GM12878 (cell line): ENCODE measurements at places on chromosomes 4 and X. TPM values are rescaled to one million over a fixed set of nuclear protein-coding genes. Genes with fewer than 3 reads are reported as not detected.

PLS3 gene
- total RNA-seq, result 161 and 164 TPM in 2 replicates

GRCh38 chrX:148501386-148502066 lies 1.1 kb downstream of the AFF2 start:
- no peak for DNase-seq

DNA sequence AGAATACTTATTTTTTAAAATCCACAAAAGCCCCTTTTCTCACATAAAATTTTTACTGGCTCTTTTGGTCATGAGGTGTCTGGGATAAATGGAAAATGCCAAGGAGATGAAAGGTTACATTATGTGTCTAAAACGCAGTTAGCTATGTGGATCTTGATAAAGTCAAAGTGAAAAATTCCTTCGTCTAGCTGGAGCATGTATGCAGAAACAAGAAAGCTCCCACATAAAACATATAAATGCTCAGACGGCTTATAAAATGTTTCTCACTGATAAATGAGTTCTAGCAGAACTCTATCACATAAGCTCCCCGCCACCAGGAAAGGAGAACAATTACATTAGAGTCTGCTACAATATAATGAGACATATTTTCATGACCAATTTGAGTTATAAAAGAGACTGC lies 83.8 kb downstream of the TBC1D9 start:
- DNase-seq, result no peak

DNA sequence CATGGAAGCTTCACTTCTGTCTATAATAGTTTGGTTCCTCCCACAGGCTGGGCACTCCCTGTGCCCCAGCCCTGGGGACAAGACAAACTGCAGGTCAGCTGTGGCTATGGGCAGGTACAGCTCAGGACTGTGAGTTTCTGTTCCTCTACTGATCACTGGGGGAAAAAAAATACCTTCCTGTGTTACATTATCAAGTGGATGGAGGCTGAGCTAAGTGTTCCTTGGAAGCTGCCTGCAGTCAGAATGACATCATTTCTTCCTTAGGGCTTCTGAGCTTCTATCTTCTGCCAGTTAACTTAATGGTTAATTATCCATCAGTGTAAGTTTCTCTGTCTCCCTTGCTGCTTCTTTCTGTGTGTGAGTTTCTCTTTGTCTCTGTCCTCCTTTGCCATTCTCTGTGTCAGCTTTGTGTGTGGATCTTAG lies 4.6 kb downstream of the RAB33A start:
- DNase-seq, result peak; percentile 63

TEX13C gene
- total RNA-seq, result not detected in 2 replicates

DNA sequence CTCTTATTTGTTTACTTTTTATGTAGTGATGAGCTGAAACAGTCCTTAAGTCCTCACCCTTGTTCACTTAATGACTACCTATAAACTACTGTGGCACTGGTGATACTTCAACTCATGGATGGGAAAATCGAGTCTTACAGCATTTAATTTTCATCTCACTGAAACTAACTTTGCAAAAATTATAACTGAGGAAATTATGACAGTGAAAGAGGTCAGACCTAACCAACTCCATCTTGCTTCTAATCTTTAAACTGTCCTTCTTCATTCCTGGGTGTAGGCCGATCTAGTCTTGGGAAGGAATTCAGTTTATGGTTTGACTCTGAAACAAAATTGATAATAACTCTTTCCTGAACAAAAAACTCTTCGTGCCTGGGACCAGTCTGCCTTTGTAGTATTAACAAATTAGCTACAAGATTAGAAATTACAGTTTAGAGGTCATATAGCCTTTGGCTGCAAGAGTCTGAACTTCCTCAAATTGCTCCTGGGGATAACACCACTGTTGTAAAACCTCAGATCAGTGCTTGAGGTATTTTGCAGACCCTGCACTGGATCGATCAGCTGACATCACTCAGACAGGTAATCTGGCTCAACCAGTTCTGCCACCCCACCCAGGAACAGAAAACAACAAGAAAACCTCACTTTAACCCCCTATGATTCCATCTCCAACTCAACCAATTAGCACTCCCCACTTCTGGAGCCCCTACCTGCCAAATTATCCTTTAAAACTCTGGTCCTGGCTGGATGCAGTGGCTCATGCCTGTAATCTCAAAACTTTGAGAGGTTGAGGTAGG lies 995.7 kb upstream of the PRKX start:
- DNase-seq, result no peak

RAB33B gene
- 6.0 and 6.1 TPM in 2 replicates for total RNA-seq

NALF2 gene
- not detected in 2 replicates for total RNA-seq

- DNase-seq, result no peak
Measured at GRCh38 chrX:109840585-109840984, 107.5 kb upstream of the ACSL4 start.

- no peak for DNase-seq
Measured at GRCh38 chr4:107693132-107693531, 26.9 kb downstream of the PAPSS1 start.

- DNase-seq, result no peak
Measured at GRCh38 chr4:171847751-171848150, 34.5 kb downstream of the GALNTL6 start.

GRCh38 chrX:53073115-53073586 lies 9.0 kb upstream of the TSPYL2 start:
- DNase-seq, result no peak

GRCh38 chr4:180285796-180286195 lies 1957.4 kb upstream of the TENM3 start:
- peak; percentile 34 for DNase-seq

ART3 gene
- 0.13 TPM in 1 of 2 replicates, not detected in the other for total RNA-seq

HSFX4 gene
- not detected in 2 replicates for total RNA-seq

- no peak for DNase-seq
Measured at GRCh38 chr4:680091-680490, 5.7 kb downstream of the MYL5 start.

GRCh38 chr4:141587897-141588296 lies 48.5 kb upstream of the IL15 start:
- DNase-seq, result no peak

DNA sequence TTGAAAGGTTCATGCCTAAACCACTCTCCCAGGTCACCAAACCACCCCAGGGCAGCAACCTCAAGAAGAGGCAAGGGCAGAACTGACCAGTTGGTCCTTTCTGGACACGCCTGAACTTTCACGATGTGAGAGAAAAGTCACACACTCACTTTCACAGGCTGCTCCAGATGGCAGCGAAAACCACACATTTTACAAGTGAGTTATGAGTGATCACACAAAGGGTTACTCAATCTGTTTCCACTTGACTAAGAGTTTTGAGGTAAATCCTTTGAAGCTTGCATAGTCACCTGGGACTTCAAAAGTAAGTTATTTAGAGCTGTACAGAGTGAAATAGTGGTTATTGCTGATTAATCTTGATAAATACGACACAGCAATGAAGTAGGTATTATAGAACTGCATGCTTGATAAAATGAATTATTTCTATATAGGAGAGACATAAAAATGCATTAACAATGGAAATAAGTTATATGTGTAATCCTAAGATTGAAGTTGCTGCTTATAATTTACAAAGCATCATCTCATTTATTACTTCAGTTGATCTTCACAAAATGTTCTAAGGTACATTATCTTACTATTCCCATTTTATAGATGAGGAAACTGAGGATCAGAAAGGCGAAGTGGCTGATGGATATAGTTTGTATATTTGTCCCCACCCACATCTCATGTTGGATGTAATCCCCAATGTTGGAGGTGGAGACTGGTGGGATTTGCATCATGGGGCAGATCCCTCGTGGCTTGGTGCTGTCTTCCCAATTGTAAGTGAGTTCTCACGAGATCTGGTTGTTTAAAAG lies 103.0 kb upstream of the KLF3 start:
- DNase-seq, result peak; percentile 54

TACR3 gene
- total RNA-seq, result not detected in 2 replicates

GRCh38 chrX:117538178-117539089 lies 578.2 kb downstream of the KLHL13 start:
- DNase-seq, result no peak

DNA sequence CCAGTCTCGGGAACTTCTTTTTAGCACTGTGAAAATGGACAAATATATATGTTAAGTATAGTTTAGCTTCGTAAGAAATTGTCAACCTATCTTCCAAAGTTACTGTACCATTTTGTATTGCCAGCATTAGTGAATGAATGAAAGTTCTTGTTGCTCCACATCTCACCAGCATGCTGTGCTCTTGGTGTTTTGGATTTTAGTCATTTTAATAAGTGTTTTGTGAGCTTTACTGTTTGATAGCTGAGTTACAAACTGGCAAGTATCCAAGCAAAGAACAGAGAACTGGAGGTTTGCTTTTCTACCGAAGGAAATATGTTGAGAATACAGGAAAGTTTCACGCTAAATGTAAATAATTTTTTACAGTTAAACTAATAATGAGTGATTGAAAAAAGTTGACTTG lies 33.0 kb downstream of the SNCA start:
- DNase-seq, result no peak

- no peak for DNase-seq
Measured at GRCh38 chrX:115311601-115312001, 22.1 kb downstream of the LUZP4 start.

CTSO gene
- total RNA-seq, result 6.5 and 6.7 TPM in 2 replicates

- no peak for DNase-seq
Measured at GRCh38 chr4:166502660-166503059, 629.6 kb downstream of the TLL1 start.

DNA sequence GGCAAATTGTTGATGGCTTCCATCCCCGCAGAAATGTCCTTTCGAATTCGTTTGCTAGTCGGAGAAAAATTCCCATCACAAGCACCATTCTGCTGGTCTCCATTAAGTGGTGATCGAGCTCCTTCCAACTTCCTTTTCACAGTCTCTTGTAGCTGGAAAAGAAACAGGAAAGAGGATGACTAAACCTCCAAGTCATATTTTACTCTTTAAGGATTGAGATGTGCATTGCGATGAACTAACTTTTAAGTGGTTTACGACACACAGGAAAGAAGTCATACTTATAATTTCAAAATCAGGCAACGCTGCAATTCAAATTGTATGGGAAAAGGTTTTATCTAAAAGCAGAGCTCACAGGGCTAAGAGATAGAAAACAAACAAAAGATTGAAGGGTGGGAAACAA lies 225.2 kb downstream of the MGST2 start:
- no peak for DNase-seq

DNA sequence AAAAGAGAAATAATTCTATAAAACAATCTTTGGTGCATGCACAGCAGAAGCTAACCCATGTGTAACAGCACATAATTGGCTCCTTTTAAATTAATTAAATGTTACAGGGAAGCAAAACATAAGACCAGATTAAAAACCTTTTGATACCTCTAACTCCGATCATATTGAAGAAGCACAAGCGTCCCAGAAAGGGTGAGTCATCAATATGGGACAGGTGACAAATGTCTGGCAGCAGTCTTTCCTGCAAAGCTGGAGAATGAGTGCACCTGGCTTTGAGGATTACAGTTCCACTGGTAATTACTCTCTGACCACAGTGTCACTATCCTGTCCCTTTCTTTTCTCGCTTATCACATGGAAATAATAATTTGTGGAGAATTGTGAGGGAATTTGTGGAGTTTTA lies 94.6 kb downstream of the FAM9B start:
- no peak for DNase-seq

SLC49A3 gene
- 0.74 and 0.85 TPM in 2 replicates for total RNA-seq

MUC7 gene
- not detected in 2 replicates for total RNA-seq
